Activated T-helper 9 cell treated with anti-CD3 and anti-CD28 coated beads, Interleukin-2, amount 50 U/mL, for 16 hours (primary cell): ENCODE measurements at places on chromosomes 6 and 20.

- no peak for DNase-seq
Measured at GRCh38 chr6:3776881-3777507, 25.5 kb upstream of the PXDC1 start.

DNA sequence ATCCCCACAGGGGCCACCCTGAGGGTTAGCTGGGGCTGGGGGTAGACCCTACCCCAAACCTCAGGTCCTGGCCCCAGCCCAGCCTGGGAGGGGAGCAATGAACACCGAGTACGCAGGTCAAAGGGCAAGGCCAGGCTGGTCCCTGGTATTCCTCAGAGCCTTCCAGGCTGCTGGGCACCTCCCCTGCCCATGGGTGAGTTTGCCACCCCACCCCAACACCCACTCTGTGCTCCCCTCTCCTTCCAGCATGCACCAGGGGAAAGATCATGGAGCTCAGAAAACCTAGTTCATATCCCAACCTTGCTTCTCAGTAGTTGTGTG is 103.9 kb upstream of the FOXP4 start:
- no peak for DNase-seq

DNA sequence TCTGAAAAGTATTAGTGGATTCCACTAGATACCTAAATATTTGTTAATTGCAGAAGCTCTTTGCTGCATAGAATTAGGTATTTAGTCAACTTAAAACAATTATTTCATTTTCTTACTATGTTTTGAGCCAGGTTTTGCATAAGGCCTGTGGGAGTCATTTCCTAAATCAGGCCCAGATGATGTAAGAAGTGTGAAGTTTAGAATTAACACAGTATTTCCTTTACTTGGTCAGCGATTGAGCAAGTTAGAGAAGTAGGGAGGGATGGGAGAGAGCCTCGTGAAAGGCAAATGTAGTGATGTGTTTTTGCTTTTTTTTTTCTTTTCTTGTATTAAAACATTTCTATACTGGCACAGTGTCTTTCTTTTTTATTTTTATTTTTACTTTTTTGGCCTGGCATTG is 711.1 kb downstream of the HDGFL1 start:
- DNase-seq, result no peak

- no peak for DNase-seq
Measured at GRCh38 chr20:43583982-43584432, 6.7 kb upstream of the IFT52 start.

DNA sequence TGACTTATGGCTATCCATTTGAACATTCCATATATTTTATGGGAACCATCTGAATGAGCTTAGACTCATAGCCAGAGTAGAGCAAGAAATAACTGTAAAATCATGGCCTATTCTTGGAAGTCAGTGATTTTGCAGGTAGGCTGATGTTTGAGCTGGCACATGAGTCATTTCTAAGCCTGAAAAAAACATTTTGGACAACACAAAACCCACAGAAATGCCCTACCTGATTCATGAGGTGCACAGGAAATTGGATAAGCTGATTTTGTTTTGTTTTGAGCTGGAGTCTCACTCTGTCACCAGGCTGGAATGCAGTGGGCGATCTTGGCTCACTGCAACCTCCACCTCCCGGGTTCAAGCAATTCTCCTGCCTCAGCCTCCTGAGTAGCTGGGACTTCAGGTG is 443.0 kb downstream of the PKHD1 start:
- DNase-seq, result no peak

DNA sequence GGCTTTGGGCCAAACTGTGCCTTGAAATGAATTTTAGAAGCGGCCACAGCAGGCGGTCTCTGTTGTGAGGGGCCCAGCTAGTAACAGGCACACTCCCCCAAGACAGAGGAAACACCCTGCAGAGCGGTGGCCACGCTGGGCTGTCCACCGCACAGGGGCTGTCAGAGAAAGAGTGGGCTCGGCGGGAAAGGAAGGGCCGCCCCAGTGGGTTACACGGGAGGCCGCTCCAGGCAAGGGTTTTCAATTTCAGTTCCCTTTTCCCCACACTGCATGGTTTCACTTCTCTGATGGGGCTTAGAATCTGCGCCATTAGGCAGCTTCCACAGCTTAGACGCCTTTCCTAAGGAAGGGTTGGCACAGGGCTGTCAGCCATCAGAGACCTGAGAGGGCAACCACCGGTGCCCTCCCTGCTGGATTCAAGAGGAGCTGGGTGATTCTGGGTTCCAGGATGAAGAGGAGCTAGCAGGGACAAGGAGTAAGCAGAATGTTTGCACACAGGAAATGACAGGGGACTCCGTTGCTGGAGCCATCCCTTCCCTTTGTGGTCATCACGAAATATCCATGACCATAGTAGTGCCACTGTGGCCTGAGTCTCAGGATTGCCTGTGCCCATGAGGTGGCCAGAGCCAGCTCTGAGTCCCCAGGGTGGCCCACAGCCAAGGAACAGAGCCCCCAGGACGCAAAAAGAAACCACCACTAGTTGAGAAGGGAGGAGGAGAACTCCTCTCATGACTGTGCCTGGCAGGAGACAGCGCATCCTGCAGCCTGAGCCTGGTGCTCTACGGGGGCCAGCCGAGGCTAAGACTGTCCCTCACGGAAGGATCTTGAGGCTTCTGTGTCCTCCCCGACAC is 282.7 kb downstream of the NRN1 start:
- DNase-seq, result no peak

- DNase-seq, result no peak
Measured at GRCh38 chr20:61527626-61528025, 275.6 kb downstream of the CDH4 start.

DNA sequence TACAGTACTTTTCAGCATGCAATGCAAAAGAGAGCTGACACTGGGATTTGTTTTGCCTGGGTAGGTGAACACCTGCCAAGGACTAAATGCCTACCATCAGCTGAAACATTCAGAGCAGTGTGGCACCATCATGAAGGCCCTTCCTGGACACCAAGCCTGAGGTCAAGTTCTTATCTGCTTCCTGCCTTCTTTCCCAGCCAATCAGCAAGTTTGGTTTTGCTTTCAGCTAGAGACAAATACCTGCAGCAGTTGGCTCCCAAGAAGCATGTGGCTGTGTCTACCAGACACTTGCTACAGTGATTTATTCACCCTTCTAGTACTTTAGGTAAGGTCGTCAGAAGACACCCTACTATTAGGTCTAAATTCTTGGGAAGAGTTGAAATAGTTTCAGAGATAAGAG is 112.8 kb downstream of the TBX18 start:
- no peak for DNase-seq
